Kidney glomerular epithelial cell (primary cell): ENCODE measurements at places on chromosomes 1 and 21.

- peak; percentile 61 for DNase-seq
Observed at GRCh38 chr1:90579212-90579802, 137.8 kb downstream of the BARHL2 start.

GRCh38 chr1:175129997-175130648, 62.5 kb downstream of the KIAA0040 start:
- peak; percentile 22 for DNase-seq

GRCh38 chr1:192357924-192358323, 41.1 kb downstream of the RGS21 start:
- DNase-seq = no peak

- DNase-seq = no peak
Observed at GRCh38 chr1:48215222-48215621, 7.3 kb upstream of the SLC5A9 start.

- DNase-seq = no peak
Observed at GRCh38 chr21:34701726-34702125, 32.9 kb downstream of the CLIC6 start.

DNA sequence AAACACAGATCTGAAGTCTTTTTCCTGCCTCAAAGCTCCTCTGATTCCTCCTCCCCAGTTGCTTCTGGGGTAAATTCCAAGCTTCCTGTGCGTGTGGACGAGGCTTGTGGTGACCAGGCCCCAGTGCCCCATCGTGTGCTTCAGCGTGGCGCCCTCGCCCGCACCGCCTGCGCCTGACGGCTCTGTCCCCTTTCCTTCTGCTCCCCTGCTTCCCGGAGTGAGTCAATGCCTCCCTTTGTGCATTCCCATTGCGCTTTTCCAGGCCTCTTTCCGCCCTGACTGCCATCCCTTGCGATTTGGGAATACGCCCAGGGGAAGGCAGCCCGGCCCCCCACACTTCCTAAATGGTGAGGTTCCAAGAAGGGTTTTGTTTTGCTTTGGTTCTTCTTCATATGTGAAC, 36.3 kb downstream of the FAAP20 start:
- DNase-seq = no peak

GRCh38 chr1:44707112-44707881, 23.7 kb downstream of the RNU5D-1 start:
- DNase-seq = peak; percentile 96

DNA sequence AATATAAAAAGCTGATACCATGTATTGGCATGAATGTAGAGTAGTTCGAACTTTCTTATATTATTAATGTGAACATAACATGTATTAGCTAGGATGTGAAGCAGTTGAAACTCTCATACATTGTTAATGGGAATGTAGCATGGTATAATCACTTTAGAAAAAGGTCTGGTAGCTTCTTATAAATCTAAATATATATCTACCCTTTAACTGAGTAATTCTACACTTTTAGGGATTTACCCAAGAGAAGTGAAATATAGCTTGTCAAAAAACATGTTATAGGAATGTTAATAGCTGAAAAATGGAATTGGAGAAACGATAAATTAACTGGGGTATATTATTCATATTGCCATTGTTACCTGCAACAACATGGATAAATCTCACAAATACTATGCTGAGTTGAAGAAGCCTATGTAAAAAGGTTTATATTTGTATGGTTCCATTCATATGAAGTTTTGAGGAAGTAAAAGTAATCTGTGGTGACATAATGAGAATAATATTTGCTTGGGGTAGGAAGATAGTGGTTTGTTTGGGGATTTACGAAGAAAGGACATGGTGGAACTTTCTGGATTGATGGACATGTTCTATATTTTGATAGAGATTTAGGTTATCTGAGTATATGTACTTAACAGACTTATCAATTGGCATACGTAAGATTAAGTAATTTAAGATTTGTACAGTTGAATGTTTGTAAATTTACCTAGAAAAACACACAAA, 76.6 kb downstream of the MAST2 start:
- no peak for DNase-seq

GRCh38 chr21:20902511-20902910, 95.7 kb upstream of the NCAM2 start:
- DNase-seq = no peak

DNA sequence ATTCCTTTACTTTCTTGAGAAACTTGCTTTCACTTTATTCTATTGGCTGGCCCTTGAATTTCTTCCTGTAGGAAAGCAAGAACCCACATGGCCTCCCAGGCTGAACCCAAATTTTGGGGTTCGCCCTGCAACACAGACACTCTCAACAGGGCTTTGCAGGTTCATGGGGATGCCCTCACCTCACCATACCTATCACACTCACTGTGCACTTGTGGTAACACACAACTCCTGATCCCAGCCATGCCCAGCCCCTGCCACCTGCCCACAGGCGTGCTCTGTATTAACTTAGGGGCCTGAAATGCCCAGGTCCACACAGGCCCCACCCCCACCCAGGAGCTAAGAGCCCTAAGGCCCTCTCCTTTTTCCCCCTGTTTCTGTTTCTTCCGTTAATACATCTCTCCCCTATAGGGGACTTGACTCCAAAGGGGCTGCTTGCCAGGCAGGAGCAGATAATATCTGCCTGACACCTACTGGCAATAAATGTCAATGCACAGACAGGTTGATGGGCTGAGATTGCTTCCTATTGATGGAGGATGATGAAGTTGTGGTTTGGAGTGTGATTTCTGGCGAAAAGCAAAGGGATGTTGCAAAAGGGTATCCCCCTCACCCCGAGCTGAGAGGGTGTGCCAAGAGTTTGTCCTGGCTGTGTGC, 171.5 kb downstream of the AJAP1 start:
- DNase-seq = peak; percentile 13
